ENCODE measurements at places on chromosomes 7 and 10.

GRCh38 chr7:14851610-14852009 is 50.9 kb downstream of the DGKB start:
- no peaks in the 10 kb centered on the region for H3K27me3 ChIP-seq
- no peaks in the 10 kb centered on the region for H3K4me1 ChIP-seq
- H3K4me3 ChIP-seq = no peak overlapping the region
- no peak overlapping the region for H3K27ac ChIP-seq
- H3K36me3 ChIP-seq = no peaks in the 10 kb centered on the region
- DNase-seq = no peak

DNA sequence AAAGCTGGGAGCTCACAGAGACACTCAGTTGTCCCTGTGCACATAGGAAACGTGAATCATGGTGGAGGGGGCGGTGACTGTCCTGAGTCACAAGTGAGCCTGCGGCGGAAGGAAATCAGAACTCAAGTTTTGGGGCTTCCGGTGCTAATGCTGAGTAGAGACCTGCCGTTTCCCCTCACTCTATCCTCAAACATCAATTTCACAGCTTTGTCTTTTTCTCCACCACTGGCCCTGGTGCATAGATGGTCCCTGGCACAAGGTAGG is 21.9 kb downstream of the ADCYAP1R1 start:
- H3K4me1 ChIP-seq = no peaks in the 10 kb centered on the region
- H3K4me3 ChIP-seq = no peak overlapping the region
- DNase-seq = no peak
- H3K27me3 ChIP-seq = peaks cover 8% of the 10 kb centered on the region
- peaks cover 4% of the 10 kb centered on the region for H3K36me3 ChIP-seq

DNA sequence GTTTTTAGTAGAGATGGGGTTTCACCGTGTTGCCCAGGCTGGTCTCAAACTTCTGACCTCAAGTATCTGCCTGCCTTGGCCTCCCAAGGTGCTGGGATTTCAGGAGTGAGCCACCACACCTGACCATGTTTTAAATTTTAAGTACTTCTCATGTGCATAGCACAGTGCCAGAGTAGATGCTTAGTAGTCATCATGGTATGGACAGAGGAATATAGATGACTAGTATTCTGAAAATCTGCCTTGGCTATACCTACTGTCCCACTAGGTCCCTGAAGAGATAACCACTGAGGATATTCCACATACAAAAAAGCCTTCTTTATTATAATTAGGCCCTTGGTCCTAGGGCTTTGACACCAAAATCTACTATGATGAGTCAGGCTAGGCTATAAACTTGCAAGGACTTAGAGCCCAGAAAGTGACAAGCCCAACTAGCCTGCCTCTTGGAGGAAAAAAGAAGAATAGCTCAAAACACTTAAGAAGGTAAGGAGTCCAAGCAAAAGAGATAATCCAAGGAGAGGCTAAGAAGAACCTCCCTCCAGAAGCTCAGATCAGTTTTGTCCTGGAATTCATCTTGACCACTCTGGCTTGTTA is 34.0 kb downstream of the LUC7L2 start:
- H3K27ac ChIP-seq = peak overlapping the region; percentile 59
- no peaks in the 10 kb centered on the region for H3K27me3 ChIP-seq
- no peak for DNase-seq

DNA sequence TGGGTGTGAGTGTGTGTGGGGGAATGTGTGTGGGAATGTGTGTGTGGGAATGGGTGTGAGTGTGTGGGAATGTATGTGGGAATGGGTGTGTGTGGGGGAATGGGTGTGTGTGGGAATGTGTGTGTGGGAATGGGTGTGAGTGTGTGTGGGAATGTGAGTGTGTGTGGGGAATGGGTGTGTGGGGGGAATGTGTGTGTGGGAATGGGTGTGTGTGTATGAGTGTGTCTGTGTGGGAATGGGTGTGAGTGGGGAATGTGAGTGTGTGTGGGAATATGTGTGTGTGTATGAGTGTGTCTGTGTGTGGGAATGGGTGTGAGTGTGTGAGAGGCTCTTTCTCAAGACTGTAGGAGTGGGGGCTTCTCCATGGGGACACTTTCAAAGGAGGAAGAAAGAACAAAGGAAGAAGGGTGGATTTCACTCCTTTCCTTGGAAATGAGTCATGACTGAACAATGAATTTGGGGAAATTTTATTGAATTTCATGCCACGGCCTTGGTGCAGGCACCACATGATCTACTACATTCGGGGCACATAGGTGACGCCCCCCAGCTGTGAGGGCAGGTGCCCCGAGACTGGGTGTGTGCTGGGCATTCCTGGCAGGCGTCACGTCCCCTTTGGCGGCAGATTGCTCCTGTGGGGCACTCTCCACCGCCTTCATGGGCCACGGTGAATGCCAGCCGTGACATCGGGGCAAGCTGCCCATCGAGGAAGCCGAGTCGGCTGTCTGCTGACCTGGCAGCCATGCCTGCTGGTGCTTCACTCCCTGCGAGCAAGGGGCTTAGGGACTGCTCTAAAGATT is 88.8 kb upstream of the INSIG1 start:
- no peaks in the 10 kb centered on the region for H3K27me3 ChIP-seq
- H3K36me3 ChIP-seq = peaks cover 6% of the 10 kb centered on the region
- DNase-seq = no peak
- no peak overlapping the region for H3K4me3 ChIP-seq
- H3K4me1 ChIP-seq = peaks cover 24% of the 10 kb centered on the region
- peak overlapping the region; percentile 66 for H3K27ac ChIP-seq

GRCh38 chr7:129110258-129110981 is 34.1 kb upstream of the TSPAN33 start:
- no peaks in the 10 kb centered on the region for H3K4me1 ChIP-seq
- H3K27me3 ChIP-seq = peaks cover 3% of the 10 kb centered on the region
- H3K27ac ChIP-seq = no peak overlapping the region
- H3K36me3 ChIP-seq = peaks cover under 1% of the 10 kb centered on the region

- H3K36me3 ChIP-seq = no peaks in the 10 kb centered on the region
- H3K27ac ChIP-seq = no peak overlapping the region
- no peaks in the 10 kb centered on the region for H3K27me3 ChIP-seq
These were observed 31.7 kb upstream of the CASD1 start for GRCh38 chr7:94477878-94478277.

DNA sequence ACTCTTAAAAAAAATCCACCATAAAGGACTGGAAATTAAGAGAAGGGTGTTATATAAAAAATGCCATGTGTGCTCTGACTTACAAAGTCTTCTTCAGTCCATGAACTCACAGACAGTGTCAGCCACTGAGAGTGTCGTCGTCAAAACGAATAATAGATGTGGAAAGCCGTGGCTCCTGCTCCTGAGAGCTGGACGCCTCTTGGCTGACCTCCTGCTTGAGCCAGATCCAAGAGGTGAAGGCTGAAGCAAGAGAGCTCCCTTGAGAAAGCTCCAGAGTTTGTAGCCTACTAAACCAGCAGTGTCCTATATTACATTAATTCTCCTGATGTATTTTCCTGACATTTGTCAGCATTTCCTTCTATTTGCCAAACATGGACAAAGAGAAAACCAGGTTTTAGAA is 234.3 kb upstream of the C7orf33 start:
- H3K27ac ChIP-seq = no peak overlapping the region
- H3K4me3 ChIP-seq = no peak overlapping the region
- no peak for DNase-seq
- H3K27me3 ChIP-seq = peaks cover 21% of the 10 kb centered on the region
- no peaks in the 10 kb centered on the region for H3K4me1 ChIP-seq

DNA sequence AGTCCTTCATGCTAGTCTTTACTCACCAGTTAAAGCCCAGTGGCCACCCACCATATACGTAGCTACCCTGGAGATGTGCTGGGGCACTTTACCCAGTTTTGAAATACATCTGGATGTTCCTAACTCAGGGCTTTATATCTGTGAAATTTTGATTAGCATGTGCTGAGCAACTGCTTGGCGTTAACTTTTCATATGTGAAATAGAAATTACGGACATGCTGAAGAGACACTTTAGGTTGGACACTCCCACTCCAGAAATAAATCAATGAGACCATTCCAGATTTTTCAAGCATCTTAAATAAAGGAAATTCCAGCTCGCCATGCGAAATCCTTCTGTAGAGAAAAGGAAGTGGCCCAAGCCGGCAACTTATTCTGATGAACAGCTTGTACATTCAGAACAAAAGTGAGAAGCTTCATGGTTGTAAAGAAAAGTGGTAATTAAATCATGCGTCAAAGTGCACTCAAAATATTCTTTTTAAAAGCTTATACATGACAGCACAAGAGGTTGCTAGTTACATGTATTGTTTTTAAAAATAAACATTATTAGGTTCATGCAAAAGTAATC is 153.5 kb upstream of the ITGB1 start:
- H3K27me3 ChIP-seq = no peaks in the 10 kb centered on the region
- H3K4me1 ChIP-seq = peaks cover 55% of the 10 kb centered on the region
- H3K27ac ChIP-seq = peak overlapping the region; percentile 94
- H3K4me3 ChIP-seq = peak overlapping the region; percentile 60
- DNase-seq = no peak

DNA sequence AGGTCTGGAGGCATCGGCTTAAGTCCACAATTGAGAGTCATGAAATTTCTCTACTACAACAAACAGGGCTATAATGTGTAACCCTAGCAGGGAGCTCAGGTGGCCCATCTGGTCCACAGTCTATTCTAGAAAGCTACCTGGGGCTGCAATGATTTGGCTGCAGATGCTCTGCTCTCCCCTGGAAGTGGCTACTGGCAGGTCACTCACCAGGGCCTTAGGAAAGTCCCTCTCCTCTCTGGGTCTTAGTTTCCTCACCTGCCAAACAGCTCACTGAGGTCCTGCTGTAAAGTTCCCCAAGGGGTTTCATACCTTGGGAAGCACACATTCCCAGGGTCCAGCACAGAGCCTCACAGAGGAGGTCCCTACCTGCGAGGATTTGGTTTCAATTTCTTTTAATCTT is 2.5 kb downstream of the IGFBP3 start:
- H3K4me3 ChIP-seq = no peak overlapping the region
- peaks cover 11% of the 10 kb centered on the region for H3K4me1 ChIP-seq
- H3K36me3 ChIP-seq = peaks cover 9% of the 10 kb centered on the region
- no peak for DNase-seq
- H3K27me3 ChIP-seq = peaks cover 73% of the 10 kb centered on the region

DNA sequence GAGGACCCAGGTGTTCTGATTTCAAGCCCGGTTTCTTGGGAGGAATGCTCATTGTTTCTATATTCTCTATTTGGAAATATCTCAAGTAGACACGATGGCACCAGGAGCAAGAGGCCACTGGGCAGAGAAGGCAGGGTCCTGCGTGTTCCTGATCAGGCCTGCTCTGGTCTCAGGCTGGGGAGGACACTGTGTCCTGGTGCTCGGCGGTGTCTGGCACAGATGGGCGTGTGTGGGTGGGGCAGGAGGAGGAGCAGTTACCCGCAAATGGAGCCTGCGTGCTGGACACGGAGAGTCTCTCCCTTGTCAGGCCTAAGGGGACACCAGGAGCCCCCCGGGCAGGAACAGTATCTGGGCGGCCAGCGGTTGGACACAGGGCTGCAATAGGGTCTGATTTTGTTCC is 25.9 kb upstream of the GOLGA7B start:
- peaks cover 3% of the 10 kb centered on the region for H3K36me3 ChIP-seq
- H3K27me3 ChIP-seq = peaks cover 12% of the 10 kb centered on the region
- peaks cover 24% of the 10 kb centered on the region for H3K4me1 ChIP-seq
- DNase-seq = no peak
- H3K27ac ChIP-seq = no peak overlapping the region

GRCh38 chr7:127530148-127530547 is 55.2 kb downstream of the GCC1 start:
- no peaks in the 10 kb centered on the region for H3K36me3 ChIP-seq
- H3K27me3 ChIP-seq = peaks cover 67% of the 10 kb centered on the region
- no peak overlapping the region for H3K27ac ChIP-seq
- no peaks in the 10 kb centered on the region for H3K4me1 ChIP-seq
- DNase-seq = no peak
- no peak overlapping the region for H3K4me3 ChIP-seq

GRCh38 chr7:134396031-134396430 is 62.9 kb downstream of the AKR1B1 start:
- peaks cover 43% of the 10 kb centered on the region for H3K27me3 ChIP-seq
- no peaks in the 10 kb centered on the region for H3K36me3 ChIP-seq
- no peak for DNase-seq

Measured in effector memory CD8-positive, alpha-beta T cell (primary cell).